ENCODE measurements at places on chromosomes 2 and 18.

- DNase-seq, result no peak
Observed at GRCh38 chr2:85839461-85839860, 49.3 kb downstream of the ST3GAL5 start.

- DNase-seq, result no peak
Observed at GRCh38 chr2:137947032-137947727, 17.1 kb upstream of the HNMT start.

GRCh38 chr2:46368401-46368800, 71.2 kb downstream of the EPAS1 start:
- DNase-seq, result no peak

DNA sequence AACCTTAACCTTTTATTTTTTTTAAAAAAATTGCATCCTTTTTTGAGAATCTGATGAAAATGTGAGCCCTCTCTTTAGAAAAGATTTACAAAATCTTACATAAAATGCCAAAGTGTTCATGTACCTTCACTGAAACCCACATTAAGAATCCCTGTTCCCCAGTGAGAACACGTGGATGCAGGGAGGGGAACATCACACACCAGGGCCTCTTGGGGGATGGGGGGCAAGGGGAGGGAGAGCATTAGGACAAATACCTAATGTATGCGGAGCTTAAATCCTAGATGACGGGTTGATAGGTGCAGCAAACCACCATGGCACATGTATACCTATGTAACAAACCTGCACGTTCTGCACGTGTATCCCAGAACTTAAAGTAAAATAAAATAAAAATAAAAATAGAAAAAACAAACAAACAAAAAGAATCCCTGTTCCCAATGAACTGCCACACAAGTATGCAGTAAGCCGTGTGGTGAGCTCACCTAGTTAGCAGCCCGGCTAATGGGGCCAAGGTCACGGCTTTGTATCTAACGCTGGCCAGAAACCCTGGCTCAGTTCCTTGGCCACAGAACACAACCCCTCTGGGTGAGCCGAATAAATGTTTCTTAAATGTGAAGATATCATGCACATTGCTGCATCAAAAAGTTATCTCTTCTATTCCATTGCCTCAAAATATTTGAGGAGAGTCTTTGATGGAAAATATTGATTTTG, 41.4 kb downstream of the CHST9 start:
- no peak for DNase-seq

DNA sequence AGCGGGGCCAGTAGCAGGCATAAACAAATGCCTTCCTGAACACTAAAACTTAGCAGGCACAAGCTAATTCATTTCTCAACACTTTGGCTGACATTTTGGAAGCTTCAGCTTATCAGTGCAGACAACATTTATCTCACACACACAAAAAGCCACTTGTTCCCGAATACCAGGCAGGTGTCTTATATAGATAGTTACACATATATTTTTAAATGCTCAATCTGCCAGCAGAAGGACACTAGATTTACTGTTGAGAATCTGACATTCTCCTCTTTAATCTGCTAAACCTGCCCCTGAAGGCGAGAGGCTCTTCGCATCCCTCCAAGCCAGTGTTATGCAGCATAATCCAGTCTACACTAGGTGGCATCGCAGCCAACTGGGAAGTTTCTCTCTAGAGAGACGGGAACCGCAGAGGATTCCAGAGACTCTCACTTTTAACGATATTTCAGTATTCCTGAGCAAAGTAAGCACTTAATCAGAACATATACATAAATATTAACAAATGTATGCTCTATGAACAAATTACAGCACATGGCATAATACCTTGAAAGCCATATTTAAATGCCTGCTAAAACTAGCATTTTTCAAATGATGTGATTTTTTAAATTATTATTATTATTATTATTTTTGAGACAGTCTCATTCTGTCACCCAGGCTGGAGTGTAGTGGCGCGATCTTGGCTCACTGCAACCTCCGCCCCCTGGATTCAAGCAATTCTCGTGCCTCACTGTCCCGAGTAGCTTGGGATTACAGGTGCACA, 90.2 kb upstream of the SCG2 start:
- no peak for DNase-seq

DNA sequence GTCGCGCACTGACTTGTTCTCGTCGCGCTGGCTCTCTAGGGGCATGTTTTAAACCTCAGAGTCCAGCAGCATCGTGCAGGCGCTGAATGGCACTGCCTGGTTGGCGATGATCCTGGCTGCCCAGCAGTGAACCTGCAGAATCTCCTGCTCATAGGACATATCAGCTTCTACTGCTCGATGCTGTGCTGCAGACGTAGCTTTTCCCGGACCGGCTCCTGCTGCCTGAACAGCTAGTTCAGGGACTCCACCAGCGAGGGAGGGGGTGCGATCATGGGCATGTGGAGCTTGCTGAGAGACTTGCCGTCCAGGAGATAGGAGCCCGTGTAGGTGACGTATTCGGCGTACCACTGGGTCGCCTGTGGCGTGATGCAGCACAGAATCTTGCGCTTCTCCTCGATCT, 890.0 kb upstream of the LRRTM1 start:
- DNase-seq, result no peak

Data from NCI-H187 (cell line).